Lung microvascular endothelial cell (primary cell): ENCODE measurements at places on chromosomes 1 and 21. TPM values are rescaled to one million over a fixed set of nuclear protein-coding genes. Genes with fewer than 3 reads are reported as not detected.

Gene TSPAN2
- total RNA-seq: 0.79 and 0.87 TPM in 2 replicates

Gene HDGF
- total RNA-seq: 88.5 and 94.4 TPM in 2 replicates

Gene LMX1A
- total RNA-seq: not detected in 2 replicates

Gene NPHS2
- not detected in 2 replicates for total RNA-seq

DNA sequence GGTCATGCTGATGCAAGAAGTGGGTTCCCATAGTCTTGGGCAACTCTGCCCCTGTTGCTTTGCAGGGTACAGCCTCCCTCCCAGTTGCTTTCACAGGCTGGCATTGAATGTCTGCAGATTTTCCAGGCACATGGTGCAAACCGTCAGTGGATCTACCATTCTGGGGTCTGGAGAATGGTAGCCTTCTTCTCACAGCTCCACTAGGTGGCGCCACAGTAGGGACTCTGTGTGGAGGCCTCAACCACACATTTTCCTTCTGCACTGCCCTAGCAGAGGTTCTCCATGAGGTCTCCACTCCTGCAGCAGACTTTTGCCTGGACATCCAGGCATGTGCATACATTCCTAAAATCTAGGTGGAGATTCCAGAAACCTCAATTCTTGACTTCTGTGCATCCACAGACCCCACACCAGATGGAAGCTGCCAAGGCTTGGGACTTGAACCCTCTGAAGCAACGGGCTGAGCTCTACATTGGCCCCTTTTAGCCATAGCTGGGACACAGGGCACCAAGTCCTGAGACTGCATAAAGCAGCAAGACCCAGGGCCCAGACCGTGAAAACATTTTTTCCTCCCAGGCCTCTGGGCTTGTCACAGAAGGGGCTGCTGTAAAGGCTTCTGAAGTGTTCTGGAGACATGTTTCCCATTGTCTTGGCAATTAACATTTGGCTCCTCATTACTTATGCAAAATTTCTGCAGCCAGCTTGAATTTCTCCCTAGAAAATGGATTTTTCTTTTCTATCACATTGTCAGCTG lies 466.2 kb upstream of the PBX1 start:
- no peak for DNase-seq

DNA sequence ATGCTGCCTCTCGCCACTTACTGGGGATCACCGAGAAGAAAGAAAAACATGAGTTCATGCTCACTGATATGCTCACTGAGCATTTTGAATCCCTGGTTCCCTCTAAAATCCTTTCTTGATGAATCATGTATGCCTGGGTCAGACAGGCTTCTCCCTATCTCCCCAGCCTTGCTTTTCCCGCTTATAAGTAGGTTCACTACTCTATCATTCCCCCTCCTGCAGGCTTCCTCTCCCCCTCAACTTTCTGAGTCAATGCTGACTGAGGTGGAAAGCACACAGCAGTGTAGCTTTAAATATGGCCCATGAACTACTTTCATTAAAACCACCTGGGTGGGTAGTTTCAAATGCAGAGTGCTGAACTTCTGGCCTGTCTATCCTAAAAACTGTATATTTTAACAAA lies 41.7 kb downstream of the FMO4 start:
- DNase-seq: no peak

DNA sequence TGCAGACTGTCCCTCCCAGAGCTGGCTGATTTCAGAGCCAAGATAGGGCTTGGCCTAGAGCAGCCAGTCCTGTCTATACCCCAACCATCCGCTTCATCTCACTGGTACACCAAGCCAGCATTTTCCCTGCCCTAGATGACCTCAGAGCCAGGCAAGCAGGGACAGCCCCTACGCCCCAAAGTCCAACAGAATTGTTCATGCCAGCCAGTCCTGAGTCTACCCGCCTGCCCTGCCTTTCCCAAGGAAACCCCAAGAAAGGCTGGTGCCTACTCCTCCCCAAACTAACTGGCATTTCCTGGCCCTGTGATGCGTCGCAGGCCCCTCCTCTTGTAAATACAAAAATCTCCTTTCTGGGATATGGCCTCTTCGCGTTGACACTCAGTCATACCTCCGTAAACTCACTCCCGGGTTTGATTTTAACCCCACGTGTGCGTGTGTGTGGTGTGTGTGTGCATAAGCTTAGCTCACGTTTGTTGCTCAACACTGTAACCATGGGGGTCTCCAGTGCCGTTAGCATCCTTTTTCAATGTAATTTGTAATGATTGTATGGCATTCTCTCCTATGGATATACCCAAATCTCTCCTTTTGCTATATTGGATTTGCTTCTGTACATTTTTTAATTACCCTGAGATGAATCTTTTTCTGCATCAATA lies 75.3 kb downstream of the SIK1 start:
- no peak for DNase-seq

DNA sequence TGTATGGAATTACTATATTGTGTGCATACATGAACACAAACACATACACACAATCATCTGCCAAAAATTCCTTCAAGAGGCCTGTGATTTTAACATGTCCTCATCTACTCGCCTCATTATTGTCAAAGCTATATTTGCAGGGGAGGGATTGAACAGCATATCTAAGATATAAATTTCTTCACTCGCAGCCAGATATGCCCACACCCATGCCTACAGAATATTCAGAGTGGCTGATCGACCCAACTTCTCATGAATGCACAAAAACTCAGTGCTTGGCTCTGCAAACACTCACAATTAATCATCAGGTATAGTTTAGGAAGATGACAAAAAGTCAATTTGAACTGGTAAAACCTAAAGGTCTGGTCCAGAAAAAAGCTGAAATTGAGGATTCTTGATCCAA lies 25.1 kb upstream of the CCN1 start:
- DNase-seq: no peak

DNA sequence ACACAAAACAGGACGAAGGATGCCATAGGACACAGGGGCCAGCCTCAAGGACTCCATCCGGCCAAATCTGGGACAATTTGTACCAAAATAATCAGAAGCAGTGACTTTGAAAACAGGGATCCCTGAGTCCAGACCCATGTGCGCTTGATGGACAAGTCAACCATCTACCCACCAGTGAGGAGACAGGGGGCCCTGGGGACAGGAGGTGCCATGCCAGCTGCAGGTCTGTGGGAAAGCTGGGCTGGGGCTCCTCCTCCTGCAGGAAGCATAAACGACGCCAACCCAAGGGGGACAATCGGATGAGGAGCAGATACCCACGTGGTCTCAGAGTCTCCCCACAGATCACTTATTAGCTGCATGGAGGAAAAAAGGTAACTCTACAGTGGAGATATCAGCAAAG lies 50.6 kb downstream of the NPHP4 start:
- no peak for DNase-seq

GRCh38 chr1:87314091-87314490 lies 14.6 kb upstream of the LMO4 start:
- no peak for DNase-seq
